Common myeloid progenitor, CD34-positive (primary cell): ENCODE measurements at places on chromosomes 7 and 10.

DNA sequence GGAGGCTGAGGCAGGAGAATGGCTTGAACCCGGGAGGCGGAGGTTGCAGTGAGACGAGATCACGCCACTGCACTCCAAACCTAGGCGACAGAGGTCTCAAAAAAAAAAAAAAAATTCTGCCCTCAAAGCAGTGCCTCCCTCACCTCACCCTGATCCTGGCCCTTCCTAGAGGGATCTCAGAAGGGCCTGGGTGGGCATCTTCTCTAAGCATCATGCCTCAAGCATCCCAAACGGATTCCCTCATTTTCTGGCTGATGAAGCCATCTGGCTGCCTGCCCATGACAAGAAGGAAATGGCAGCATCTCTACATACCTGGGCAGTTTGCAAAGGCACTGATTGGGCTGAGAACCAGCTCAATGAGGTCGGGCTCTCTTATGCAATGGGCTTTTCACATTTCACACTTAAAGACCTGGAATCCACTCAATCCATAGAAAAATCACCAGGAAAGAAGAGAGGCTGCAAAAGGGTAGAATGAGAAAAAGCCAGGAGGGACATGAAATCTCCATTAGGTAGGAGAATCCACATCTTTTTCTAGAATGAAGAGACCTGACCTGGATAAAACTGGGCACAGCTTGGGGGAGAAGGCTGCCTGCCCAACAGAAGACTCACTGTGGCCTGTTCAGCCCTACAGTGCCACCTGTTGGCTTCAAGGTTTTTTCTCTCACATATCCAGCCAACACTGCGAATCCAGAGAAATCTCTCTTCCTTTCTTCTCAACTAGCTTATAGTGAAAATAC, 48.1 kb downstream of the PDLIM1 start:
- DNase-seq = peak; percentile 55

GRCh38 chr7:157688533-157689268, 351.9 kb downstream of the DNAJB6 start:
- no peak for DNase-seq

DNA sequence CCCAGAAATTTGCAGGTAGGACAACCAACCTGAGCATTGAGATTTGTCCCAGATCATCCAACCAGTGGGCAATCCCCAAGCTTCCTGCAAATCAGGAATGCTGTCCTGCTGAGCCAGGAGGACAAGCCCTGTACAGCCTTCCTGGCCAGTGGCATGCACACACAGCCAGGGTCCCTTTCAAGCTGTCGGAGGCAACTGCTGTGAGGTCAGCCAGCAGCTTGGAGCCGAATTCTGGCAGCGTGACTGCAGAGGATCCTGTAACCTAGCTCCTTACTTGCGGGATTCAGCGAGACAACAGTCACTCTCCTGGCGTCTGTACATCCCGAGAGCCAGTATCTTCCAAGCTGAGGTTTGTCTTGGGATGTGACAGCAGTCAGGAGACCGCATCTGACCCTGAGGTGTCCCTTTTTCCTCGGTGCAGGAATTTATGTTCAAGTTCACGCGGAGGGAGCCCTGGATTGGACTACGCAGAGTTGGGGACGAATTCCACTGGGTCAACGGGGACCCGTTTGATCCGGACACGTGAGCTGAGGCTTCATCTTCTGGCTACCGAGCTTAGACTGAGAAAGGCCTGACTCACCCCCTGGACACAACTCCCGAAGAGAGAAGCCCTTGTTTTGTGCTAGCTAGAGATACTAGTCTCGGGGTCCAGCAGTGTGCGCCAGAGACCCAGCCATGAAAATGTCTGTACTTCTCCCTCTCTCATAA, 18.3 kb downstream of the CLEC2L start:
- DNase-seq = no peak

DNA sequence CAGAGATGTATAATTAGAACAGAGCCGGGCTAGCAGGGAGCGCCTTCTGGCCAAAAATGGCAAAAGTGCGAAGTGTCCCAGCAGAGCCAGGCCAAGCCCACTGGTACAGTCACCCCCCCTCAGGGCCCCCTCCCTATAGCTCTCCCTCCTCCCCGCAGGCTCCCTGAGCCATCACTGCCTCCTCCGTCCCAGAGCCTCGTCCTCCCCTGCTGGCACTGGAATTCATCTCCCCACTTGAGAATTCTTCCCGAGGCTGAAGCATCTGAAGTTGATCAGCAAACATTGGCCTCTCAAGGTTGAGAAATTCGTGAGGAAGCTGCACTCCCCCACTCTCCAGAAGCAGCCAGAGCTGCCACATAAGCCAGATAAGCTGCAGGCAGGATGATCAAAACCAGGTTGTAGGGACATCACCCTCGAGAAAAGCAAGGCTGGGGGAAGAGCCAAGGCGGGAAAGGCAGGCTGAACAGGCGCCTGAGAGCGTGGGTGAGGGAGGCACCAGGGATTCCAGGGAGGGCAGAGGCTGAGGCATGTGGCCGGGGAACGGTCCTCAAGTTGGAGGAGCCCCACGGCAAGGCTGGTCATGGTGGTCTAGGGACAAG, 23.4 kb downstream of the CAMK2G start:
- no peak for DNase-seq

GRCh38 chr10:1847361-1847760, 110.0 kb upstream of the ADARB2 start:
- DNase-seq = no peak

- no peak for DNase-seq
Measured at GRCh38 chr7:112201839-112202238, 4.4 kb downstream of the DOCK4 start.
